GM12864 (cell line): ENCODE measurements at places on chromosomes 5 and 9.

GRCh38 chr9:96551403-96551802, 68.2 kb downstream of the CDC14B start:
- DNase-seq, result no peak

DNA sequence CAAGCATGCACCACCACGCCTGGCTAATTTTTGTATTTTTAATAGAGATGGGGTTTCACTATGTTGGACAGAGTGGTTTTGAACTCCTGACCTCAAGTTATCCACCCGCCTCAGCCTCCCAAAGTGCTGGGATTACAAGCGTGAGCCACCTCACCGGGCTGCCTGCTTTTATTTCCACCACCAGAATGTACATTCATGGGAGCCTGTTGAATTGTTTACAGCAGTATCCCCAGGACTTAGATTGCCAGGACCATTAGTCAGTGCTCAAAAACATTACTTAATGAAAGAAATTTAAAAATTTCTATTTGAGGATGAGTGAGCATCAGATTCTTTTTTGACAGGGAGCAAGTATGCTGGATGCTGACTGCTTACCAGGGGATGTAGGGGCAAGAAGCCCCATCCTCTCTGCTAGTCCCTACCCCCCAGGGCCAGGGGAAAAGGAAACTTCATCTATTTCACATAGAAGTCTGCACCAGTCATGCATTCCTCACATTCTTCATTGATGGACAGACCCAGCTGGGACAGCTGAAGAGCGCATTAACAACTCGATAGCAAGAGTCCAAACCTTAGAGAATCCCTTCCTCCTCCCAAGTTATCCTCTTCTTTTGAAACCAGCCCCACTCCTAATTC, 10.3 kb upstream of the RGMB start:
- no peak for DNase-seq

DNA sequence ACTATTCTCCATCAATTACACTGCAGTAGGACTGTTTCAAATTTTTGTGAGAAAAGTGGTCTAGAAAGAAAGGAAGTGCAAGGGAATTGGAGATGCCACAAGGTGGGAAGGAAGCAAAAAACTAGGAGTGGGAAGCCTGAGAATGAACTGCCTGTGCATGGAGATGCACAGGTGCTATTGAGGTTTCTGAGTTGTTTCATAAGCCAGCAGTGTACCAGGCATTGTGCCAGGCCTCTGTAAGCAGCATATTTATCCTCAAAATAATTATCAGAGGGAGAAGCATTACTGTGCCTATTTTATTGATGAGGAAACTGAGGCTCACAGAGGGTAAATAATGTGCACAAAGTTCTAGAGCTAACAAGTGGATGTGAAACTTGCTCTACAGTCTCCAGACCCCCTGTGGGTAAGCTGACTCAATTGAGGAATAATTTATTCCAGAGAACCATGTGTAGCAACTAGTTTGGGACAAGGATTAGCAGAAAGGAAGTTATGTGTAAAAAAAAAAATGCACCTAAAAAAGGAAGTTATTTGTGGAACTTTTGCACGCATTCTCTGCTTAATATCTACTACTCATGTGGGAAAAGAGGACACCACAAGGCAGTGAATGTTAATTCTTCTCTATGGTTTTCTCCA, 96.7 kb downstream of the SNCAIP start:
- no peak for DNase-seq

DNA sequence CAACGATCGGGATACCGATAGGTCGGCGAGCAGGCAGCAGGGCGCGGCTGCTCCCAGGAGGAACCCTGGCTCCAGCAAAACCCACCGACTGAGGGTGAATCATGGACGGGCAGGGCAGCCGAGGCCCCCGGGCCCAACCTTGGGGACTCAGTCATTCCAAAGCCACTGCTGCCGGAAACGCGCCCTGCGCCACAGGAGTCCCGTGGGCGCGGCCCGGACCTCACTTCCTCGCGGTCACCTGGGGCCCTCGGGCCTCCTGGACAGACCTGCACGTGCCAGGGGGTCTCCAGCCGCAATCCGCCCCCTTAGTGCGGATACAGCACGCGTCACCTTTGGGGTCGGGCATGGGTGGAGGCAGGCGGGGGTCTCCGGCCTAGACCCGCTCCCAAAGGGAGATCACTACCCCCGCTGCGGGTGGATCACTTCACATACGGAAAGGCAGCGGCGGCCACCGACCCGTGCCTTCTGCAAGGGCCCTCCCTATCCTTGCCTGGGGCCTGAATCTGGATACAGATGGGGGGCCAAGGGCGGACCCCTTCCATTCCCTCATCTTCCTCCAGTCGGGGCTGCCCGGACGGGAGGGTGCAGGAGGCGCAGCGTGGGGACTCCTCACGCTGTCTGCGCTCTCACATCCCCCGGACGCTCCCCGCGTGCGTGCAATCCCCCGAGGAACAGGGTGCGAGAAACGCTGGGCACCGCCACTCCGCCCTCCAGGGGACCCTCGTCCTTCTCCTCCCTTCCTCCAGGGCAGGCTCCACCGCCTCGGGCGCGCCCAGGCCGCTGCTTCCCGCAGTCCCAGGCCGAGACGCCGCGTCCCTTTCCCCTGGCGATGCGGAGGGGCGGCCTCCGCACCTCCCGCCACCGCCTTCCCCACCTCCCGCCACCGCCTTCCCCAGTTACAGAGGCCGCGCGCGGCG, 586 bp downstream of the TXN start:
- DNase-seq, result no peak

- no peak for DNase-seq
Observed at GRCh38 chr5:72531496-72532190, 24.4 kb upstream of the ZNF366 start.
